Pancreas (tissue), 10 donors: ENCODE measurements at places on chromosomes 5 and 9.

- H3K4me3 ChIP-seq: no peak overlapping the region
- no peaks in the 10 kb centered on the region for H3K4me1 ChIP-seq
- DNase-seq: no peak
- no peaks in the 10 kb centered on the region for H3K36me3 ChIP-seq
Measured at GRCh38 chr5:82285206-82285605, 7.1 kb upstream of the RPS23 start.

- no peak overlapping the region for H3K4me3 ChIP-seq
- no peaks in the 10 kb centered on the region for H3K36me3 ChIP-seq
- no peaks in the 10 kb centered on the region for H3K4me1 ChIP-seq
- H3K27me3 ChIP-seq: no peaks in the 10 kb centered on the region
Measured at GRCh38 chr5:76626738-76627137, 3.5 kb upstream of the F2RL2 start.

DNA sequence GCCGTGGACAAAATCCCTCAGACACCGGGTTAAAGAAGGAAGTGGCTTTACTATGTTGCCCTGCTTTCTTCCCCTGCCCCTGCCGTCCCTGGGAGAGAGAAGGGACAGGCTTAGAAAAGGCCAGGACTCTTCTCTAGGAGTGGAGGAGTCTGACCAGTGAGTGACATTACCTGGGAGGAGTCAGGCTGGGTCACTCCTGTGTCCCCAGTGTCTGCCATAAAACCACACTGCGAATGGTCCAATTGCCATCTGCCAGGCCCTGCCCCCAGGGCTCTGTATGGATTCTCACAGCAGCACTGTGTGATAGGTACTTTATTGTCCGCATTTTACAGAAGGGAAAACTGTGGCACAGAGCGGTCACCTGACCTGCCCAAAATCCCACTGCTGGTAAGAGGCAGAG is 31.3 kb upstream of the FUBP3 start:
- no peak for DNase-seq
- no peaks in the 10 kb centered on the region for H3K4me1 ChIP-seq
- no peak overlapping the region for H3K27ac ChIP-seq
- no peaks in the 10 kb centered on the region for H3K36me3 ChIP-seq
- H3K4me3 ChIP-seq: no peak overlapping the region

GRCh38 chr5:79692596-79692995 is 3.0 kb downstream of the CMYA5 start:
- DNase-seq: no peak
- H3K4me3 ChIP-seq: no peak overlapping the region
- H3K36me3 ChIP-seq: no peaks in the 10 kb centered on the region
- H3K4me1 ChIP-seq: no peaks in the 10 kb centered on the region
- H3K27ac ChIP-seq: no peak overlapping the region

DNA sequence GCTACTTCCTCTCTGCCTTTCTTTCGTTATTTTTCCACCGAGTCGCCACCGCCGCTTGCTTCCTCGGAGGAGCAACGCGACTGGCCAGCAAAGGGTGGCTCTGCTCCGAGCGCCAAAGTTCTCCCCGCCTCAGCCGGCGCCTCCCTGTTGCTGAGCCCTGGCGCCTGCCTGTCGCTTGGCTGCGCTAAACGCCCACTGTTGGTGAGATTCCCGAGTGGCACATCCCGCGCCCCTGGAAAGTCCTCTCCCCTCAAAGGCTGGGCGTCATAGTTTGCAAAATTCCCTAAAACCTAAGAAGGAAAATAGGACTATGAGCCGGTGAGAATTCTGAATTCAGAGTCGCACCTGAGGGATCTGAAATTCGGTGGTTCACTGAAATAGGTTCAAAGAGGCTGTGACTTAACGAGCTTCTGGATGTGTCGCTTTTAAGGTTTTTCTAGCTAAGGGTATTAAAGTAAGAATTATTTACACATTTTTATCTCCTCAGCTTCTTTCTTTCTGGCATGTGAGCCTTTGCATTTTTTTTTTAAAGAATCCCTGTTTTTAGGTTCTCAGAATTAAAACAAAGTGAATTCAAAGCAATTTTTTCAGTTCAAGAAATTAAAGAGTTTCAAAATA is at the start of gene GRIN3A:
Gene GRIN3A (minus strand): TSS at position 82 of the 618 bp plus-strand sequence. CDS start 668 bp downstream, outside the sequence.
- H3K4me1 ChIP-seq: peaks cover 7% of the 10 kb centered on the region
- peak; percentile 42 for DNase-seq
- no peak within 1 kb of the TSS for H3K27ac ChIP-seq
- H3K27me3 ChIP-seq: peaks cover 43% of the 10 kb centered on the region
- peak within 1 kb of the TSS; percentile 28 for H3K4me3 ChIP-seq
- H3K36me3 ChIP-seq: no peaks in the 10 kb centered on the region

- peak overlapping the region; percentile 93 for H3K4me3 ChIP-seq
- DNase-seq: peak; percentile 98
- H3K27me3 ChIP-seq: no peaks in the 10 kb centered on the region
- no peaks in the 10 kb centered on the region for H3K4me1 ChIP-seq
- no peaks in the 10 kb centered on the region for H3K36me3 ChIP-seq
- H3K27ac ChIP-seq: peak overlapping the region; percentile 79
Measured at GRCh38 chr5:181221792-181222629, 1.1 kb upstream of the TRIM41 start.

- no peaks in the 10 kb centered on the region for H3K36me3 ChIP-seq
- no peak overlapping the region for H3K4me3 ChIP-seq
- no peak overlapping the region for H3K27ac ChIP-seq
- H3K27me3 ChIP-seq: no peaks in the 10 kb centered on the region
- no peaks in the 10 kb centered on the region for H3K4me1 ChIP-seq
- no peak for DNase-seq
Measured at GRCh38 chr5:82584631-82585030, 306.5 kb upstream of the RPS23 start.
